ENCODE measurements at places on chromosomes 5 and 9. TPM values are rescaled to one million over a fixed set of nuclear protein-coding genes. Genes with fewer than 3 reads are reported as not detected.

ALDH7A1 gene
- 33.8 TPM for total RNA-seq

DOK3 gene
- total RNA-seq, result 1.1 TPM

IFNA2 gene
- total RNA-seq, result not detected

POU5F2 gene
- 0.16 TPM for total RNA-seq

LVRN gene
- 0.49 TPM for total RNA-seq

ZCCHC7 gene
- total RNA-seq, result 4.9 TPM

OR1J2 gene
- total RNA-seq, result not detected

NR5A1 gene
- not detected for total RNA-seq

ALDH1B1 gene
- total RNA-seq, result 74.2 TPM

ISL1 gene
- total RNA-seq, result not detected

PTTG1 gene
- 441 TPM for total RNA-seq

DNAI1 gene
- 0.25 TPM for total RNA-seq

MARVELD2 gene
- 9.1 TPM for total RNA-seq

TTC33 gene
- 3.7 TPM for total RNA-seq

ANKRD18B gene
- total RNA-seq, result 4.8 TPM

CCL21 gene
- total RNA-seq, result not detected

FAM153A gene
- total RNA-seq, result not detected

SLC6A19 gene
- not detected for total RNA-seq

TRPM6 gene
- under 0.01 TPM for total RNA-seq

LCN6 gene
- total RNA-seq, result not detected

DMRTA1 gene
- 1.9 TPM for total RNA-seq

CHSY3 gene
- total RNA-seq, result 3.9 TPM

PTGES gene
- total RNA-seq, result 5.1 TPM

ERCC6L2 gene
- total RNA-seq, result 17.9 TPM

GABRA1 gene
- not detected for total RNA-seq

Data from mesangial cell (primary cell).